ENCODE measurements at places on chromosomes 2 and 18. TPM values are rescaled to one million over a fixed set of nuclear protein-coding genes. Genes with fewer than 3 reads are reported as not detected.

The DIS3L2 gene
- total RNA-seq = 13.4 TPM

The APLF gene
- total RNA-seq = 6.4 TPM

The CTAGE1 gene
- total RNA-seq = not detected

The LYPD6B gene
- not detected for total RNA-seq

The MAB21L4 gene
- total RNA-seq = not detected

The MC5R gene
- not detected for total RNA-seq

The TRIM43 gene
- total RNA-seq = not detected

The SLC25A52 gene
- total RNA-seq = not detected

The CD207 gene
- total RNA-seq = under 0.01 TPM

The SKOR2 gene
- total RNA-seq = not detected

The SCN9A gene
- total RNA-seq = 0.51 TPM

The ZNF385B gene
- not detected for total RNA-seq

The DSC1 gene
- total RNA-seq = not detected

The OR6B2 gene
- not detected for total RNA-seq

The ZRANB3 gene
- total RNA-seq = 6.0 TPM

The SIX3 gene
- not detected for total RNA-seq

The CHRNG gene
- total RNA-seq = not detected

The PLGLB1 gene
- 0.63 TPM for total RNA-seq

The MARCHF4 gene
- 0.13 TPM for total RNA-seq
